ENCODE measurements at places on chromosomes 2 and 18. TPM values are rescaled to one million over a fixed set of nuclear protein-coding genes. Genes with fewer than 3 reads are reported as not detected.

- no peak for DNase-seq
- no peak overlapping the region for H3K4me3 ChIP-seq
- H3K27me3 ChIP-seq = no peaks in the 10 kb centered on the region
Observed at GRCh38 chr18:12121175-12122042, 27.8 kb downstream of the ANKRD62 start.

GALNT3 gene
- 3.5 TPM for total RNA-seq

DNA sequence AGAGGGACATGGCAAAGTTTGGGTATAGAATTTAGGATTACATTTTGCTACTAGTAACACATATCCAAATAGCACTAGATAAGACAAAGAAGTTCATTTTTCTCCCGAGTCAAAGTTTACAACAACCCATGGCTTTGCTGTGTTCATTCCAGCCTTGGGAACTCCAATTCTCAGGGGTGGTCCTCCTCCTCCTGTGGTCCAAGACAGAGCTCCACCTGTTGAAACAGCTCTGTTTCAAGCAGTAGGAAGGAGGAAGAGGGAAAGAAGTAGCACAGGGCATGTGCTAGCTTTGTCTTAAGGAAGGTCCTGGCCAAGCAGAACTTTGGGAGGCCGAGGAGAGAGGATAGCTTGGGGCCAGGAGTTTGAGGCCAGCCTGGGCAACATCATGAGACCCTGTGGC is 113.8 kb upstream of the SIX2 start:
- peaks cover 18% of the 10 kb centered on the region for H3K4me1 ChIP-seq
- H3K36me3 ChIP-seq = no peaks in the 10 kb centered on the region
- no peak overlapping the region for H3K27ac ChIP-seq
- DNase-seq = no peak
- no peak overlapping the region for H3K4me3 ChIP-seq

GRCh38 chr2:44804406-44805265 is 136.9 kb upstream of the SIX3 start:
- H3K4me1 ChIP-seq = peaks cover 8% of the 10 kb centered on the region
- H3K27ac ChIP-seq = no peak overlapping the region
- no peak overlapping the region for H3K4me3 ChIP-seq
- DNase-seq = no peak
- no peaks in the 10 kb centered on the region for H3K36me3 ChIP-seq

- DNase-seq = no peak
- no peaks in the 10 kb centered on the region for H3K27me3 ChIP-seq
- H3K27ac ChIP-seq = no peak overlapping the region
- no peak overlapping the region for H3K4me3 ChIP-seq
Observed at GRCh38 chr2:11872948-11873269, 126.5 kb downstream of the LPIN1 start.

GRCh38 chr2:100940766-100941645 is 61.1 kb upstream of the RPL31 start:
- H3K36me3 ChIP-seq = peaks cover 7% of the 10 kb centered on the region
- H3K27ac ChIP-seq = peak overlapping the region; percentile 62
- no peaks in the 10 kb centered on the region for H3K4me1 ChIP-seq
- H3K27me3 ChIP-seq = no peaks in the 10 kb centered on the region
- peak overlapping the region; percentile 15 for H3K4me3 ChIP-seq

GRCh38 chr2:128308889-128309279 is 9.8 kb downstream of the HS6ST1 start:
- no peaks in the 10 kb centered on the region for H3K27me3 ChIP-seq
- H3K4me1 ChIP-seq = peaks cover 10% of the 10 kb centered on the region
- H3K36me3 ChIP-seq = no peaks in the 10 kb centered on the region
- H3K4me3 ChIP-seq = no peak overlapping the region

CGREF1 gene
- 18.8 TPM for total RNA-seq
